ENCODE measurements at places on chromosomes 6 and 20.

- no peak for DNase-seq
Observed at GRCh38 chr6:108798670-108799353, 49.4 kb upstream of the ARMC2 start.

GRCh38 chr20:50146732-50147662, 6.5 kb downstream of the PEDS1 start:
- DNase-seq = peak; percentile 52

- DNase-seq = no peak
Observed at GRCh38 chr20:43681991-43682410, 15.1 kb downstream of the MYBL2 start.

- no peak for DNase-seq
Observed at GRCh38 chr6:73774311-73774774, 78.3 kb downstream of the CD109 start.

- DNase-seq = no peak
Observed at GRCh38 chr20:41365777-41366545, 657 bp downstream of the EMILIN3 start.

- DNase-seq = no peak
Observed at GRCh38 chr6:163123098-163123497, 291.4 kb upstream of the QKI start.

GRCh38 chr20:15882553-15882952, 690.7 kb downstream of the KIF16B start:
- no peak for DNase-seq

DNA sequence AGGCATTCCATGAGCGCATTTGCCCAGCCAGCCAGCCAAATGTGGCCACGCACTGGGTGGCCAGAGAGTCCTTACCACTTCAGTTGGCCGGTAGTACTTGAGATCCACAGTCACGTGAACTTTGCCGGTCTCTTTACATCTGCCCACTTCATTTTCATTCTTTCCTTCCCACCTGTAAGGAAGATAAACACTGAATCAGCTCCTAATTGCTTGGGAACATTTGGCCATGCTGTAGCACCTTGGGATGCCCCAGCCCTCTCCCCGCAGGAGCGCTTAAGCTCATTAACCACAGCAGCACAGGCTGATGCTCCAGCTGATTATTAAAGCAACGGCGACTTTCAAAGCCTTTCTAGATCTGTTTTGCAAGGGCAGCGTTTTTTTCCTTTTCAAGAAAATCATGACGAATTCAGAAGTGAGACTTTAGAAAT, 116.6 kb downstream of the FOXC1 start:
- DNase-seq = no peak

GRCh38 chr6:21507811-21508210, 85.7 kb upstream of the SOX4 start:
- DNase-seq = no peak

- DNase-seq = no peak
Observed at GRCh38 chr6:145863988-145864616, 49.5 kb upstream of the FBXO30 start.

- DNase-seq = no peak
Observed at GRCh38 chr6:44967481-44967880, 360.6 kb upstream of the RUNX2 start.

DNA sequence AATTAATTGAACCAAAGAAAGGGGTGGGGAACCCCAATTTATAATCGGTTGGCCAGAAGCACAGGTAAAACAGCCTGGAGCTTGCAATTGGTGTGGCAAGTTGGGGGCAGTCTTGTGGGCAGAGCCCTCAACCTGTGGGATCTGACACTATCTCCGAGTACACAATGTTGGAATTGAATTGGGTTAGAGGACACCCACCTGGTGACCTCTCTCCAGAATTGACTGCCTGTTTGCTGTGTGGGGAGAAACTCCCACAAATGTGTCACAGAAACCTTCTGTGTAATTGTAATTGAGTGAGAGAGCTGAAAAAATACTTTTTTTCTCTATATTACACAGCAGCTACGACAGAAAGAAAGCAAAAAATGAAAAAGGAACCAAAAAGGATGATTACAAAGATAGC, 53.0 kb upstream of the FAM83C start:
- no peak for DNase-seq

DNA sequence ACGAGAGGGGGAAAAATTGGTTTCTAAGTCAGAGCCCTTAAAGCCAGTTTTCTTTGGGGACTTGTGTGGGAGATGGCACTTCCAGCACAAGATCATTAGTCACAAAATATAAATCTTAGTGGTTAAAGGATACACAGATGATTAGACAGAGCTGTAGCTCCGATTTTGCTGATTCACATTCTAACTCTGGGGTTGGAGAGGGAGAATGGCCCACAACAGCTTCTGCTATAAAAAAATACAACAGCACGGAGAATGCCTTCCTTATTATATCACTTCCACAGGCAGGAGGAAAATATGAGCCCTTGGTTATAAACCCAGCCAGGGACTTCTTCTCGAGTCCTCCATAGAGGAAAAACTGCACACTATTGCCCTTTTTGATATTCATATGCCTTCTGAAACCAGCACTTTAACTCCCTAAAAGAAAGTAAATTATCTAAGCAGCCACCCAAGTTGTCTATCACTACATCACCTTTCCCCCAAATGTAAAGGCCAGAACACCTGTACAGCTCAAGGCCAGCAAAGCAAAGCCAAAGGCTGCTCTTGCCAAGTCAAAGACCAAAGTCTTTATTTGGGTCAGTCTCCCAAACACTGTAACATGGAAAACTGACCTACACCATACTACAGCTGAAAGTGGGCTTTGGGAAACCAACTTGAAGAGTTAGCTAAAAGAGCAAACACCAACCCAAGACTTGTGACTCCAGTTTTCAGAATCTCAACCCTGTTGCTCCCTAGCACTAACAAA, 10.4 kb downstream of the MRPL14 start:
- no peak for DNase-seq

- DNase-seq = no peak
Observed at GRCh38 chr20:58139849-58140786, 88.3 kb downstream of the ANKRD60 start.

GRCh38 chr6:11865680-11866300, 87.2 kb upstream of the ADTRP start:
- no peak for DNase-seq

GRCh38 chr20:32727683-32728082, 15.6 kb downstream of the COMMD7 start:
- DNase-seq = no peak

DNA sequence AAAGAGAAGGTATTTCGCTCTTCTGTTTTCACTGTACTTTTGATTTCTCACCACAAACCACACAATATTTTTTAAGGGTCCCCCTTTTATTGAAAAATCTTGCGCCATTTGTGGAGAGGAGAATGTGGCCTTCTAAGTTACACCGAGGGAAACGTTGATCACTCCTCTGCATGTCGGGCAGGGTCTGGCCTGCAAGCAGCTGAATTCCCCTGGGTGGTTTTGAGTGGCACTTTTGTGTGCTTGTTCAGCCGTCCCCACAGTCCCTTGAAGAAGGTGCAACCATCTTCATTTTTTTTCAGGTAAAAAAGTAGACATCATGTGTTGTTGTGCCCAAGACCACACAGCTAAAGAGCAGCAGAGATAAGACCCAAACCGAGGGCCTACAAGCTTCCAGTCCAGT, 6.1 kb downstream of the GPR31 start:
- no peak for DNase-seq

- peak; percentile 35 for DNase-seq
Observed at GRCh38 chr20:45890077-45890984, 677 bp downstream of the NEURL2 start.

DNA sequence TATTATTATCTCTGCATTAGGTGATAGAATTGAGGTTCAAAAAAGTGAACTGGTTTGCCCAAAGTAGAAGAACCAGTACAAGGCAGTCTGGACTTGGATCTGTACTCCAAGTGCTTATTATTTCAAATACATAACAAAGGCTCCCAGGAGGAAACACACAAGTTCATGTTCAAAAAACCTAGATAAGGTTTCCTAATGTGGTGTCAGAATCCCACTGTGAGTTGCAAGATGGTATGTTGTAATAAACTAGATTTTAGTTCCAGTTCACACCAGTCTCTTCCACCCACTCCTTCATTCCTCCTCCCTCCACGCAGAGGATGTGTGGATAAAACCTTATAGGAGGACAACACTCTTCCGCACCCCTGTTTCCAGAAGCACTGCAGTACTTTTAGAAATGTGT, 42.8 kb downstream of the KIAA0319 start:
- no peak for DNase-seq

DNA sequence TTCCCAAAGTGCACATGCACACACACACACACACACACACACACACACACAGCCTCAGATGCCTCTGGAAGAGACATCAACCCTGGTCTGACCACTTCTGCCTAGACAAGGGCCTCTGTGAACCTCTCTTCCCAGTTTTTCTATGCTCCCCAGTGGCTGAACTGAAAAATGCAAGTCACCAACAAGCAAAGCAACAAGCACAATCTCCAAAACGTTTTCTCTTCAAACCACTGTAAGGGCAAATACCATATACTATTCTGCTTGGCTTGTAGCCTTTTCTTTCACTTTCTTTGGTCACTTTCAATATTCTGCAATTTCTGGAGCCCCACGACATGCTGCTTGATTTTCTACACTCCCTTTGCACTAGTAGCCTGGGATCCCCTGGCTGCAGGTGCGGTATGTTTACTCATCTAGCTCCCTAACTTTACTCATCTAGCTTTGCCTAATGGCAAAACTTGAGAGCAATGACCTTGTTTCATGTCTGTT, 121.4 kb upstream of the DST start:
- no peak for DNase-seq

- DNase-seq = peak; percentile 57
Observed at GRCh38 chr6:5260111-5260620, 584 bp downstream of the LYRM4 start.

Data from stimulated activated CD4-positive, alpha-beta T cell treated with anti-CD3 and anti-CD28 coated beads, TNF-alpha, amount 100 ng/mL, for 4 hours (primary cell).